Spinal cord (tissue), 10 donors: ENCODE measurements at places on chromosomes 16 and 17. TPM values are rescaled to one million over a fixed set of nuclear protein-coding genes. Genes with fewer than 3 reads are reported as not detected.
A peak's percentile ranks its signal among the peaks of the same experiment; 100 is the strongest.

Gene SLC4A1
- 13.7 TPM for total RNA-seq

- DNase-seq, result no peak
- no peaks in the 10 kb centered on the region for H3K36me3 ChIP-seq
- no peak overlapping the region for H3K27ac ChIP-seq
- H3K4me1 ChIP-seq, result no peaks in the 10 kb centered on the region
- no peaks in the 10 kb centered on the region for H3K27me3 ChIP-seq
- no peak overlapping the region for H3K4me3 ChIP-seq
These were observed 24.9 kb upstream of the ADAMTS18 start for GRCh38 chr16:77459534-77460254.

- no peaks in the 10 kb centered on the region for H3K36me3 ChIP-seq
- H3K27ac ChIP-seq, result no peak overlapping the region
- no peak for DNase-seq
- H3K4me1 ChIP-seq, result no peaks in the 10 kb centered on the region
These were observed 62.2 kb downstream of the UTP18 start for GRCh38 chr17:51322390-51323029.

- H3K36me3 ChIP-seq, result peaks cover 45% of the 10 kb centered on the region
- peaks cover 3% of the 10 kb centered on the region for H3K27me3 ChIP-seq
- peak overlapping the region; percentile 36 for H3K4me3 ChIP-seq
- peaks cover 54% of the 10 kb centered on the region for H3K4me1 ChIP-seq
- no peak overlapping the region for H3K27ac ChIP-seq
These were observed 1.5 kb downstream of the CASKIN1 start for GRCh38 chr16:2194852-2195321.

- H3K36me3 ChIP-seq, result no peaks in the 10 kb centered on the region
- no peak overlapping the region for H3K27ac ChIP-seq
- peaks cover 6% of the 10 kb centered on the region for H3K4me1 ChIP-seq
- no peak overlapping the region for H3K4me3 ChIP-seq
- no peak for DNase-seq
These were observed 4.9 kb downstream of the FA2H start for GRCh38 chr16:74769586-74770190.

DNA sequence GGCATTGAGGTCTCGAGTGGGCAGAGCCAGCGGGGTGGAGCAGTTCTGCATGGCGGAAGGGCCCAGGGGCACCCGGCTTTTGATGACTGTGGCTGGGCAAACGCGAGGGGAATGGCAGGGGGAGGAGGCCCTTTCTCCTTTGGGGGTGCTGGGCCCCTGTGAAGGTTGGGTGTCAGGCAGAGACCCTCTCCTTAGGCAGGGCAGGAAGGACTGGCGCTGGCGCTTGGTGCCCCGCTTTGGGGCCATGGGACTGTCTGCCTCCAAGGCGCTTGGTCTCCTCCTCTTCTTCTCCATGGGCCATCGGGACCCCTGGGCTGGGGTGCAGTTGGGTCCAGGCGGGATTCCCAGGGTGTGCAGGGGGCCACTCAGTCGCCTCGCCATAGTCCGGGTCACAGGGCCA is 12.8 kb upstream of the GFAP start:
- H3K36me3 ChIP-seq, result peaks cover 43% of the 10 kb centered on the region
- H3K4me3 ChIP-seq, result no peak overlapping the region
- no peaks in the 10 kb centered on the region for H3K27me3 ChIP-seq
- no peak for DNase-seq
- H3K27ac ChIP-seq, result no peak overlapping the region

DNA sequence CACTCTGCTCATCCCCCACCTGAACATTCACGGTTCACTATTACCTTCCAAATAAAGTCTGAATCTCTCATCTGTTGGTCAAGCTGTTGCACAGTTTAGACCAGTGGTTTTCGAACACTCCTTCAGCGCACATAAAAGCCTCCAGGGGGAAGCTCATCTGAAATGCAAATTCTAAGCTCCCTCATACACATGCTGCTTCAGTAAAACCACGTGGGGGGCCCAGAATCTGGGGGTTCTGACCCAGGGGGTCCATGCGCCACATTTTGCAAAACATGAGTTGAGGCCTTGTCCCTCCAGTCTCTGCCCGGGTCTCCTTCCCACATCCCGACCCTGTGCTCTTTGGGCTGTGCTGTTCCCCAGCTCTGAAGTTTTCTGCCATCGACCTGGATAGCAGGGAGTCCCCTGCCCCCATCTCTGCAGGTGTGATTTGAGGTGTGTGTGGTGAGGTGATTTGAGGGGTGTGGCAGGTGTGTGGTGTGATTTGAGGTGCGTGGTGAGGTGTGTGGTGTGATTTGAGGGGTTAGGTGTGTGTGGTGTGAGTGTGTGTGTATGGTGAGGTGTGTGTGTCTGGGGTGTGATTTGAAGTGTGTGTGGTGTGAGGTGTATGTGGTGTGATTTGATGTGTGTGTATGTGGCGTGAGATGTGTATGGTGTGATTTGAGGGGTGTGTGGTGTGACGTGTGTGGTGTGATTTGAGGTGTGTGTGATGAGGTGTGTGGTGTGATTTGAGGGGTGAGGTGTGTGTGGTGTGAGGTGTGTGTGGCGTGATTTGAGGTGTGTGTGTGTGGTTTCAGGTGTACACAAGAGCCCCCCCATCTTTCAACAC is 4.8 kb upstream of the RAB37 start:
- H3K4me3 ChIP-seq, result no peak overlapping the region
- no peak for DNase-seq
- H3K36me3 ChIP-seq, result no peaks in the 10 kb centered on the region
- H3K27me3 ChIP-seq, result peaks cover 34% of the 10 kb centered on the region
- H3K4me1 ChIP-seq, result peaks cover 11% of the 10 kb centered on the region
- no peak overlapping the region for H3K27ac ChIP-seq

DNA sequence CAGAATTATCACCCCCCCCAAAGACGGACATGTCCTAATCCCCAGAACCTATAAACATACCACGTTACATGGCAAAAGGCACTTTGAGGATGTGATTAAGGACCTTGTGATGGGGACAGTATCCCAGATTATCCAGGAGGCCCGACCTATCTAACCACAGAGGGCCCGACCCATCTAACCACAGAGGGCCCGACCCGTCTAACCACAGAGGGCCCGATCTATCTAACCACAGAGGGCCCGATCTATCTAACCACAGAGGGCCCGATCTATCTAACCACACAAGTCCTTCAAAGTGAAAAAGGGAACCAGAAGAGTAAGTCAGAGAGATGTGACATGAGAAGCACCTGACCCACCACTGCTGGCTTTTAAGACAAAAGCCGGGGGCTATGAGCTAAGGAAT is 56.8 kb downstream of the ANKFY1 start:
- H3K4me3 ChIP-seq, result no peak overlapping the region
- no peaks in the 10 kb centered on the region for H3K27me3 ChIP-seq
- peaks cover 6% of the 10 kb centered on the region for H3K4me1 ChIP-seq

DNA sequence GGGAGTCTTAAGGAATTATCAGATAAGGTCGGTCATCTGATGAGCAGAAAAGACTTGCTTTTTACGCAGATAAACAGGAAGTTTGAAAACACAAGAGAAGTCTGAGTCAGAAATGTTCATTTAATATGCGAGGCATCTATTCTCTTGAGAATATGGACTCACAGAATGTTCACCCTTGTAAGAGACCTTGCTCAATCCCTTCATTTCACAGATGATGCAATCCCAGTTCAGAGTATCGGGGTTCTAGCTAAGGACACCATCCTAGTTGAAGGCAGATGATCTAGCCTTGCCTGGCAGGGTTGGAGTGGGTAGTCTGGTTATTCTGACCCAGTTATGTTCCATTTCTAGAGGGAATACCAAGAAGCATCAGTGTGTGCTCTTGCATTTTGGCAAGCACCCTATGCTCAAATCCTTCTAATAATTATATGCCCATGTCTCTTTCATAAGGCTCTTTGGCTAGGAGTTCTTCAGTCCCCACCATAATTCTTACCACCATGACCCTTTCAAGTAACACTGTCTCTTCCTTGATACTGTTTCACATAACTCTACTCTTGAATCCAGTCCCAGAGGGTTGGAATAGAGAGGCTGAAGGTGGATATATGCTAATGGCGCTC is 42.5 kb downstream of the YPEL2 start:
- H3K4me1 ChIP-seq, result peaks cover 41% of the 10 kb centered on the region
- no peaks in the 10 kb centered on the region for H3K36me3 ChIP-seq
- H3K4me3 ChIP-seq, result no peak overlapping the region

- no peak overlapping the region for H3K27ac ChIP-seq
- peak overlapping the region; percentile 14 for H3K4me3 ChIP-seq
- H3K36me3 ChIP-seq, result peaks cover 16% of the 10 kb centered on the region
These were observed 60.3 kb upstream of the CIBAR2 start for GRCh38 chr16:85172455-85173145.

DNA sequence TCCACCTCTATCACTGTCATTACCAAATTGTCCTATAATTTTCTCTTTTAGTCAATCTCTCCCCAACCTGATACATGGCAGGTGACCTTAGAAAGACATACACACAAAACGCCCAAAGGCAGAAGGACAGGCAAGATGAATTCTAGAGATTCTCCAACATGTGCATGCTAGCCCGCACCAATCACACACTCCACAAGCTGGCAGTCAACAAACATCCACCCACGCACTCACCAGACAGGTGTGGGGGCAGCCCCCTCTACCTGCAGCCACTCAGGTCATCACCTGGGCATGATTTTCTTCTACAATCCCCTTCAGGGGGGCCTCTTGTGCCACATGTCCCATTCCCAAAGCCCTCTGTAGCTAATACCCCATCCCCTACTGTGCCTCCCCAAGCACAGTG is 9.5 kb downstream of the MPP2 start:
- H3K27ac ChIP-seq, result no peak overlapping the region
- H3K36me3 ChIP-seq, result peaks cover 38% of the 10 kb centered on the region
- no peaks in the 10 kb centered on the region for H3K27me3 ChIP-seq
- H3K4me1 ChIP-seq, result peaks cover 29% of the 10 kb centered on the region

Gene CMTM3
- total RNA-seq, result 13.7 TPM

DNA sequence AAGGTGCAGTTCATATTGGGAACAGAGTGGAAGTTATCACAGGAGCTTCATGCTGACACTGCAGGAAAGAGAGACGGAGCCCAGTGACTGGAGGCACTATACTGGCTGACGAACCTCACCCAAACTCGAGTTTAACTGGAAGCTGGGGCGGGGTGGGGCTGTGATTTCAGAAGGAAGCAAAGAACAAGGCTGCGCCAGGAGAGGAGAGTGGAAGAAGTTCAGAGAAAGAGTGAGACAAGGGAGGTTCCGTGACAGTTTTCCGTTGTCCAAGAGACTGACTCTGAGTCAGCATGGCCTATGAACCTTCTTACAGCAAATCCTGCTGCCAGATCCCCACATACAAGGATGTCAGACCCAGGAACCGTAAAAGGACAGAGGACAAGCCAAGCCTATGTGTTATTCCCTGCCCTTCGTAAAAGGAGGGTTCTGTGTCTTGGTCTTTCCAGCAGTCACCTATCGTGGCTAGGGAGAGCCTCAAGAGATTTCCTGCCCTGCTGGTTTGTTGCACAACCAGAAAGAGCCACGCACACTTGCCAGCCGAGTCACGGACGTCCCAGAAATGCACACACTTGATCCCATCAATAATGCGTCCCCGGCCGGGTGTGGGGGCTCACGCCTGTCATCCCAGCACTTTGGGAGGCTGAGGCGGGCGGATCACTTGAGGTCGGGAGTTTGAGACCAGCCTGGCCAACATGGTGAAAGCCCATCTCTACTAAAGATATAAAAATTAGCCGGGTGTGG is 5.1 kb downstream of the PITPNA start:
- H3K4me3 ChIP-seq, result no peak overlapping the region
- H3K27me3 ChIP-seq, result no peaks in the 10 kb centered on the region
- DNase-seq, result no peak
- peaks cover 69% of the 10 kb centered on the region for H3K4me1 ChIP-seq
- H3K36me3 ChIP-seq, result peaks cover 41% of the 10 kb centered on the region

DNA sequence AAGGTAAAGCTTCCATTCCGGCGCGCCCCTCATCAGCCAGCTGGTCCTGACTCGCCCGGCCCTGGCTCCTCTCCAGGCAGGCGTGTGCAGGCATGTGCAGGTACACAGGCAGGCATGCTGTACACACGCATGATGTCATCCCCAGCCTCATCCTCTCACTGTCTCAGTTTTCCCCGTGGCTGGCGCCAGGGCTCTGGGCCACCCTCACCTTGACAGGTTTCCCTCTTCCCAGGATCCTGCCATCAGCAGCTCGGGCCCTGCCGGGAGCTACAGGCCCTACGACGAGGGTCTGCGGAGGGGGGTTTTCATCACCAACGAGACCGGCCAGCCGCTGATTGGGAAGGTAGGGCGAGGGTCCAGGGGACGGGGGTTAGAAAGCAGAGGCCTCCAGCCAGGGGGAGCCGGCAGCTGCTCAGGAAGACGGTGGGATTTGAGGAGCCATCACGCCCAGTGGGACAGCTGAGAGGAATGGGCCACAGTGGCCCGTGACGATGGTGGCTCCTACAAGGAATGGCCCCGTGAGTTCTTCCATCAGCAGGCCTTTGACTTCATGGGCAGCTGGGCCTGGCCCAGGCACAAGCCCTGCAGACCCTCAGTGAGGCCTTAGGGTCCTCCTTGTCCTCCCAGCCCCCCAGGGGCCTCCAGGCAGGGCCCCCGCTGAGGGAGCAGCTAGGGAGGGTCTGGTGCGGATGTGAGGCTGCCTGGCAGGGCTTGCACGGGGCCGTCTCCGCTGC is 8.5 kb downstream of the GAA start:
- H3K27me3 ChIP-seq, result no peaks in the 10 kb centered on the region
- H3K27ac ChIP-seq, result no peak overlapping the region
- no peak overlapping the region for H3K4me3 ChIP-seq
- H3K36me3 ChIP-seq, result peaks cover 70% of the 10 kb centered on the region
- no peak for DNase-seq

Gene GAN
- 16.9 TPM for total RNA-seq

GRCh38 chr17:72134608-72135394 is 14.0 kb downstream of the SOX9 start:
- no peak overlapping the region for H3K27ac ChIP-seq
- H3K4me1 ChIP-seq, result no peaks in the 10 kb centered on the region
- H3K27me3 ChIP-seq, result no peaks in the 10 kb centered on the region
- no peak for DNase-seq
- H3K4me3 ChIP-seq, result no peak overlapping the region

- peaks cover 96% of the 10 kb centered on the region for H3K36me3 ChIP-seq
- no peak overlapping the region for H3K4me3 ChIP-seq
- no peak overlapping the region for H3K27ac ChIP-seq
- H3K27me3 ChIP-seq, result no peaks in the 10 kb centered on the region
These were observed 11.0 kb upstream of the NFATC3 start for GRCh38 chr16:68073902-68074760.

Gene RAB37
- 2.5 TPM for total RNA-seq

DNA sequence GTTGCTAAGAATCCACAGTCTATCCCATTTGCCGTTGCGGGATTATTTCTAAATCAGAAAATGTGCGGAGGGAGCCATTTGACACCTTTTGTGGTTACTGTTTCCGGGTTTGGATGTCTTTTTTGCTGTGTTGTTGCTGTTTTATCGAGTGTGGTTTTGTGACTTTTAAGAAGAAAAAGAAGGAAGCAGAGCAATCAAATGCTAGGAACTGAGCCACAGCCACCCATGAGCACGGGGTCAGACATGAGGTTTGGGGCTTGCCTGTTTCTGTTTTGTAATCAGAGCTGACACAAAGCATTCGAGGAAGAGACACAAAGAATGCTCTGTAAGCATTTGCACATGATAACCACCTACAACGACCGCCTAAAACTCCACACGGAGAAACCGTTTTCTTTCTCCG is 53.1 kb upstream of the CHMP6 start:
- DNase-seq, result no peak
- peaks cover 32% of the 10 kb centered on the region for H3K36me3 ChIP-seq
- H3K27ac ChIP-seq, result peak overlapping the region; percentile 45
- peaks cover 68% of the 10 kb centered on the region for H3K4me1 ChIP-seq
- H3K4me3 ChIP-seq, result no peak overlapping the region

Gene CCDC78
- total RNA-seq, result 0.59 TPM

Gene SALL1
- total RNA-seq, result 25.0 TPM

Gene FBXW10B
- total RNA-seq, result 0.69 TPM

- no peak overlapping the region for H3K4me3 ChIP-seq
- no peaks in the 10 kb centered on the region for H3K27me3 ChIP-seq
- peaks cover 8% of the 10 kb centered on the region for H3K4me1 ChIP-seq
- H3K27ac ChIP-seq, result no peak overlapping the region
- no peak for DNase-seq
These were observed 628.5 kb downstream of the MAF start for GRCh38 chr16:78972006-78972405.
